LoVo (cell line): ENCODE measurements at places on chromosomes 4 and X.

GRCh38 chr4:17093481-17093880 is 195.0 kb upstream of the LDB2 start:
- DNase-seq = no peak

- peak; percentile 35 for DNase-seq
Measured at GRCh38 chr4:6362896-6363295, 93.2 kb downstream of the WFS1 start.

- DNase-seq = peak; percentile 1
Measured at GRCh38 chrX:49761481-49761880, 65.7 kb upstream of the PAGE1 start.

- no peak for DNase-seq
Measured at GRCh38 chr4:37762991-37763368, 63.5 kb upstream of the PGM2 start.

DNA sequence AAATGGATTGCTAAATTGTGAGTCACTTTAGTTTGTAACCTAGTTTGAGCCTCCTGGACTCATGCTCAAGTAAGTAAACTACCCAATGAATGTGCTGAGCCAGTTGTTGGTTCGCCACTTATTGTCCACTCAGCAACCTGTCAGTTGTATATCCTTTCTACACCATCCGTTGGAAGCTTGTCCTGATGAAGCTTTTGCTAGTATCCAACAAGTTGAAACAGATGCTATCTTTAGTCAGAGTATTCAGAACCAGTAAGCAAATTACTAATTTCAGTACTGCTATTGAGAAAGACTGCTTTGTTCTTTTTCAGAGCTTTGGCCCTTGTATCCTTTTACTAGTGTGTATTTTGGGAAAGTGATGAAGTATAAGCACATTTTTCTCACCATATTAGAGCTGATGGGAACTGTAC is 4.3 kb upstream of the NAA15 start:
- no peak for DNase-seq

DNA sequence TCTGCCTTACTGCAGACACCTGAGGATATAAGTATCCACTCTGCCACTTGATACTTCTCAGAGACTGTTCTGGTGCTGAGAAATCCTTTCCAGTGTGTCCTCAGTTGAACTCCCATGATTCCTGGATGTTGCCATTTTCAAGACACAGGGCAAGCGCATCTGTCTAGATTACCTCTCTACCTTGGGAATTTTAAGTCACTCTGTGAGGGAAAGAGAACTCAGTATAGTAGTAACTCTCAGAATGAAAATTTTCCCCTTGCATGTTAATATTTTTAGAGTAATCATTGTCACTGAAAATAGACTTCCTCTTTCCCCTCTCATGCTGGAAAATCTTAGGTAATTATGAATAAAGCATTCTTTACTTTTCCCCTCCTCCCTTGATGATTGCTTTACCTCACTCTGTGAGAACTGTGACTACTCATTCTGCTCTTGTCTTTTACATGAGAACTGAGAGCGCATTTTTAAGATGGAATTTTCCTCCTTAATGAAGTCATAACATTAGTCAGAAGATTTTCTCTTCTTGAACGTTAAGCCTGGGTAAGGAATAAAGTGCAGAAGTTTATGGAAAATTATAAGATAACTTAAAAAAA is 45.0 kb downstream of the TET2 start:
- no peak for DNase-seq

GRCh38 chrX:136271300-136271699 is 20.1 kb upstream of the MAP7D3 start:
- no peak for DNase-seq

GRCh38 chr4:110514889-110515479 is 39.0 kb downstream of the ENPEP start:
- peak; percentile 63 for DNase-seq

- no peak for DNase-seq
Measured at GRCh38 chr4:54228056-54228527, 1.0 kb upstream of the PDGFRA start.

DNA sequence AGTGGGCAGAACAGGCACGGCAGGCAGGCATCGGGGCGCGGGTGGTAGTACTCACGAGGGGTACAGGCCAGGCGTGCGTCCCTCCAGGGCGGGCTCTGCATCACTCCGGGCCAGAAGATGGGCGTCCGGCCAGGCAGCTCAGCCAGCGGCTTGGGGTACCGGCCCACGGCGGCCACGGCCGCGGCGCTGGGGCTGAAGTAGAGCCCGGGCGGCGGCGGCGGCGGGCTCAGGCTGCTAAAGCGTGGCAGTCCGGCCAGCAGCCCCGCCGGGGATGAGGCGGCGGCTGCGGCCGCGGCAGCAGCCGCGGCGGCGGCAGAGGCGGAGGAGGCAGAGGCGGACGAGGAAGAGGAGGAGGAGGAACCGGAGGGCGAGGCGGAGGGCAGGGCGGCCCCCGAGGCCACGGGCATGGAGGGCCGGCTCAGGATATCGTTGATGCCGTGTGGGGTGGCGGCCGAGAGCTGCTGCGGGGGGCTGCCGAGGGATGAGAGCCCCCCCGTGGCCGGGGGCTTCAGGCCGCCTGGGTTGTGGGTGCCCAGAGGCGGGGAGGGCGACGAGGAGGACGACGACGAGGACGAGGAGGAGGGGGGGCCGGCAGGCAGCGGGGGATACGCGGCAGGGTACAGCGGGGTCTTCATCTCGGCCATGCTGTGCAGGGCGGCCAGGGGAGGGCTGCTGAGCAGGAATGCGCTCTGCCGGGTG is 1.4 kb downstream of the NKX6-1 start:
- no peak for DNase-seq

- DNase-seq = no peak
Measured at GRCh38 chrX:110125446-110126162, 122.7 kb downstream of the TMEM164 start.

- peak; percentile 1 for DNase-seq
Measured at GRCh38 chrX:3651277-3651676, 62.2 kb downstream of the PRKX start.

DNA sequence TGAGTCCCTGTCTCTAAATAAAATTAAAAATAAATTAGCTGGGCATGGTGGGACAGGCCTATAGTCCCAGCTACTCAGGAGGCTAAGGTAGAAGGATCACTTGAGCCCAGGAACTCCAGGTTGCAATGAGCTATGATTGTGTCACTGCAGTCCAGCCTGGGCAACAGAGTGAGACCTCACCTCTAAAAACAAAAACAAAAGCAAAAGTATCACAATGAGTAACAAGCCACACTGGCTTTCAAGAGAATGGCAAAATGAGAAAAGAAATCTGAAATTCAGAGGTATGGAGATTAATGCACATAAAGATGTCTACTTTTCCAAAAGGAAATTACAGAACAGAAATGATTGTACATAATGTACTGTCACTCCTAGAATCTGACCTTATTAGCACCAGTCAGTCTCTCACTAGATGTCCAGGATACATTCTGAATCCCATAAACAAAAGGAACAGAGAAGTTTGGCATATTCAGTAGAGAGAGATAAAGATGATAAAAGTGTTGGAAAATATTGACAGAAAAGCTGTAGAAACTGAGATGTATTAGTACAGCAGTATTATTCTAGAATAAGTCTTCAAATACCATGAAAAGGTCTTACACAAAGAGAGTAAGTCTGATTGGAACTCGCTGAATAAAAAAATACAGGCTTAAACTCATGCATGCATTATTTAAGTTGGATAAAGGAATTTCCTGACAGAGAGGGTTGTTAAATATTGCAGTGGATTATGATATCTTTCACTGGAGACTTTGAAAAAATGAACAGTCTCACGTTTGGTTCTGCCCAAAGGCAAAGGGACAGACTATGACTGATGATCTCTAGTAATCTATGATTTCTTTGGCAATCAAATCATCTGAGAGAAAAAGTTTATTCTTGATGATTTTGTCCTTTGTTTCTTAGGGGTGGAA is 102.5 kb downstream of the SH3RF1 start:
- DNase-seq = no peak

- no peak for DNase-seq
Measured at GRCh38 chr4:3388471-3389232, 53.1 kb upstream of the HGFAC start.

DNA sequence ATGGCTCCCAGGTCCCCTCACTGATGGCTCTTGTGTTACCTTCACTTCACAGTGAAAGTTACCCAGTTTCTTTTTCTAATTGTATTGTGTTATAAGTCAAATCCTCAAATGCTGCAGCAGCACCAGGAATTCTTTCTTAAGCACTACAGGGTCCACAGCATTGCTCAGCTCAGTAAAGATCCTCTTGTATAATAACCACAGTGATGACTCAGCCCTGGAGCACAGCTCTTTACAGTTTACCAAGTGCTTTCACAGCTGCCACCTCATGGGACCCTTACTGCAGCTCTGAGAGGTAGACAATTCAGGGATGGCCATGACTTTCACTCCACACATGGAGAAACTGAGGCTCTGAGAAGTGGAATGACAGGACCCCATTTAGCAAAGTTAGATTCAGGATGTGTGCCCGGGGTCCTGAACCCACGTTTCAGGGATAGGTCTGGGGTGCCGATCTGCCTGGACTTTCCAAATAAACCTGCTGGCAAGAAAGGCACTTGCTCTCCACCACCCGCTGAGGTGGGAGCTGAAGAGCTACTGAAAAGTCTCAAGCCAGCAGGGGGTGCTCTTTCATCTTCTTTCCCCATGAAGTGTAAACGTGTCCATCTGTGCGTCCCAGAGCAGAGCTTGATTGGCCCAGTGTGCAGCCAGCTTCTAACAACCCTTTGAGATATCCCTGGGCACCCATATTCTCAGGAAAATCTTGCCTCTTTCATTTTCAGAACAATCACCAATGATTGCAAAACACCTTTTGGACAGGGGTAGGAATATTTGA is 35.7 kb upstream of the GABRQ start:
- no peak for DNase-seq

GRCh38 chr4:139207247-139207646 is 30.2 kb upstream of the ELF2 start:
- DNase-seq = no peak

GRCh38 chrX:54066841-54067240 is 22.6 kb upstream of the PHF8 start:
- DNase-seq = no peak

- DNase-seq = no peak
Measured at GRCh38 chr4:154683956-154684681, 59.7 kb upstream of the LRAT start.

DNA sequence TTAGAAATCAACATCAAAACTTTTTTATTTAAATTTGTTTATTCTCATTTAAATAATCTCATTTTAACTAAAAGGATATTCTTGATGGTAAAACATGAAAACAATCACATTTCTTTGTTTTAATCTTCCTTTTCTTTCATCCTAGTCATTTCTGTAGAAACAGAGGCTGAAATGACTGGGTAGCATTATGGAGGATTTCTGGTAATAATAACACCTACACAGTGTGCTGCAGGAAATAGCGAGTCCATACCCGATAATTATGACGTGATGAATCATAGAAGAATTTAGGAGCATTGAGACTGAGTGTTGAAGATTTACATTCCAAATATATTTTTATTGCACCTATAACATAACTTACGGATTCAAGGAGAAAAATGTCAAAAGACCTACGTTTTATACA is 31.4 kb upstream of the BBS12 start:
- no peak for DNase-seq

DNA sequence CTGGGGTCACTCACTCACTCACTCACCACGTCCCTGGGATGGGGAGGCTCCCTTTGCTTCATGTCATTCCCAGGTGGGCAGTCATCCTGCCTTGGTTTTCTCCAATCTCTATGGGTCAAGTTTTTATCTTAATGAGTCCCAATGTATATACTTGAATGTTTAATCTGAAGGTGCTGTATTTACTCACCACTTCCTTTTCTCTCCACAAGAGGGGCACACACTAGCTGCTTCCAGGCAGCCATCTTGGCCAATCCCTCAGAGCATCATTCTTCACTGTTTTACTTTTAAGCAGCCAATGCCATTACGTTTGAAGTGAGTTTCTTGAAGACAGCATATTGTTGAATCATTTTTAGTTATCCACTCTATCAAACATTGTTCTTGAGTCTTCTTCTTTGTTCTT is 153.4 kb upstream of the ARSJ start:
- DNase-seq = no peak

DNA sequence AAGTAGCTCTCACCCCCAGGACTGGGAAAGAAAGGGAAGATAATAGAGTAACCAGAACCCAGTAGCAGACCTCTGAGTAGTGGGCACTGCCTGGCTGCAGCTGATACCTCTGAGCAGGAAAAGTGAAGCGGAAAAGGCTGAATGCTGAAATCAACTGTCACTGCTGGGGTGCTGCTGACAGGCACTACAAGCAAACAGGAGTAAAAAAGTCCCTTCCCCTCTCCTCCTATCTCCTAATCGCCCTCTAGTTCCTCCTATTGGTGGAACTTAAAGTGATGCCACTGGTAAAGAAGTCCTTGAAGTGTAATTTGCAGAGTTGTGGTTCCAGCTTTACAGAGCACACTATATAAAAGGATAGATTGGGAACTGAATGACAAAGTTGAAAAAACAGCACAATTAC is 32.8 kb upstream of the GLRB start:
- DNase-seq = no peak

DNA sequence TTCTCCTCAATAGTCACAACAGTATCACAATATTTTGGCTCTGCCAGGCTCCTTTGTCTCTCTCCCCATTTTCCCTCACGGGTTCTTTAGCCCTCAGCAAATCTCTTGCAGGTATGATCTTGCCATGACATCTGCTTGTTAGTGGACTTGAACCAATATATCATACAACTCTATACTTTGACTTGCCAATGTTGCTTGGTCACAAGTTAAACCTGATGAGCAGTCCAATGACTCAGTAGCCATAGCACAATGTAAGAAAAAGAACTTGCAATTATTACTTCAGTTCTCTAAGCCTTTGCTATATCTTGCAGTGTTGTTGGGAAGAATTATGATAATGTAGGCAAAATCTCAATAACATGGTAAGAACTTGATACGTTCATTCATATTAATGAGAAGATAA is 174.6 kb upstream of the NRK start:
- DNase-seq = no peak

- DNase-seq = no peak
Measured at GRCh38 chr4:85763202-85763601, 288.3 kb downstream of the ARHGAP24 start.

DNA sequence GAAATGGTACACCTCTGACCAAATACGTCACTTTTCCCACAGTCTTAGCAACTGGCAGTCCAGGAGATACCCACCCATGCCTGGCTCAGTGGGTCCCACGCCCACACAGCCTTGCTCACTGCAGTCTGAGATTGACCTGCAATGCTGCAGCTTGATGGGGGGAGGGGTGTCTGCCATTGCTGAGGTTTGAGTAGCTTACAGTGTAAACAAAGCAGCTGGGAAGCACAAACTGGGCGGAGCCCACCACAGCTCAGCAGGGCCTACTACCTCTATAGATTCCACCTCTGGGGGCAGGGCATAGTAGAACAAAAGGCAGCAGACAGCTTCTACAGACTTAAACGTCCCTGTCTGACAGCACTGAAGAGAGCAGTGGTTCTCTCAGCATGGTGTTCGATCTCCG is 52.7 kb downstream of the AMER1 start:
- DNase-seq = no peak

GRCh38 chr4:26763648-26764047 is 97.0 kb upstream of the STIM2 start:
- no peak for DNase-seq

GRCh38 chrX:3599802-3600430 is 113.5 kb downstream of the PRKX start:
- no peak for DNase-seq

- DNase-seq = no peak
Measured at GRCh38 chrX:30680618-30681017, 27.4 kb downstream of the GK start.

- DNase-seq = no peak
Measured at GRCh38 chr4:8297691-8298485, 28.3 kb downstream of the HTRA3 start.
